Adrenal gland (tissue), 19 donors: ENCODE measurements at places on chromosomes 5 and 9. TPM values are rescaled to one million over a fixed set of nuclear protein-coding genes. Genes with fewer than 3 reads are reported as not detected.

Gene TXNDC8
- not detected for total RNA-seq

Gene GRXCR2
- not detected for total RNA-seq

Gene LEAP2
- 1.6 TPM for total RNA-seq

Gene ANKH
- 34.2 TPM for total RNA-seq

Gene SPATA31D4
- not detected for total RNA-seq

Gene NME5
- 10.3 TPM for total RNA-seq

Gene SPATA31C1
- total RNA-seq = not detected

Gene MARVELD2
- 1.2 TPM for total RNA-seq

Gene MYMK
- not detected for total RNA-seq

Gene GALNT12
- 4.1 TPM for total RNA-seq

Gene CHD1
- 19.3 TPM for total RNA-seq

Gene PCA3
- not detected for total RNA-seq

GRCh38 chr9:69276775-69277174 is 48.2 kb upstream of the ENTREP1 start:
- H3K27ac ChIP-seq = no peak overlapping the region
- no peaks in the 10 kb centered on the region for H3K36me3 ChIP-seq
- DNase-seq = no peak

DNA sequence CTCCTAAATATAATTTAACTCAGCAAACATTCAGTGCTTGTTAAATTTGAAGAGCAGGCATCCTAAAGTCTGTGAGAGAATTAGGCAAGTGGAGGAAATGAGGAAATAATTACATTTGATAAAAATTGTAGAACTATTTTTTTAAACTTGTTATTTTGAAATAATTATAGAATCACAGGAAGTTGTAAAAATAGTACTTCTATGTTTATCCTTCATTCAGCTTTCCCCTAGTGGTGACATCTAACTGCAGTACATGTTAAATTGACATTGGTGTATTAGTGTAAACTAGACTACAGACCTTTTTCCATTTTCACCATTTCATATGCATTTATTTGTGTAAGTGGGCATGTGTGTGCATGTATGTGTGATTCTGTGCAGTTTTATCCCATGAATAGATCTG is 51.6 kb downstream of the F2RL2 start:
- H3K27ac ChIP-seq = no peak overlapping the region
- no peaks in the 10 kb centered on the region for H3K27me3 ChIP-seq
- DNase-seq = no peak
- H3K4me3 ChIP-seq = no peak overlapping the region
- H3K36me3 ChIP-seq = no peaks in the 10 kb centered on the region

GRCh38 chr5:133220851-133221674 is 169.2 kb downstream of the HSPA4 start:
- H3K4me3 ChIP-seq = no peak overlapping the region
- no peak overlapping the region for H3K27ac ChIP-seq
- no peak for DNase-seq
- no peaks in the 10 kb centered on the region for H3K4me1 ChIP-seq
- no peaks in the 10 kb centered on the region for H3K27me3 ChIP-seq

GRCh38 chr5:143128412-143129071 is 274.9 kb downstream of the NR3C1 start:
- H3K4me3 ChIP-seq = no peak overlapping the region
- no peak overlapping the region for H3K27ac ChIP-seq
- no peak for DNase-seq
- H3K27me3 ChIP-seq = no peaks in the 10 kb centered on the region
- peaks cover 15% of the 10 kb centered on the region for H3K4me1 ChIP-seq
- no peaks in the 10 kb centered on the region for H3K36me3 ChIP-seq

- no peak overlapping the region for H3K4me3 ChIP-seq
- H3K27me3 ChIP-seq = no peaks in the 10 kb centered on the region
- DNase-seq = no peak
- no peaks in the 10 kb centered on the region for H3K36me3 ChIP-seq
- H3K27ac ChIP-seq = no peak overlapping the region
- no peaks in the 10 kb centered on the region for H3K4me1 ChIP-seq
Observed at GRCh38 chr9:106639873-106640568, 222.9 kb upstream of the ZNF462 start.

- peak; percentile 34 for DNase-seq
- no peaks in the 10 kb centered on the region for H3K36me3 ChIP-seq
- no peak overlapping the region for H3K4me3 ChIP-seq
- no peaks in the 10 kb centered on the region for H3K27me3 ChIP-seq
Observed at GRCh38 chr9:8660383-8660782, 860.8 kb upstream of the DMAC1 start.

GRCh38 chr9:13534006-13534405 is 254.5 kb upstream of the MPDZ start:
- no peaks in the 10 kb centered on the region for H3K36me3 ChIP-seq
- no peak overlapping the region for H3K27ac ChIP-seq
- H3K4me3 ChIP-seq = no peak overlapping the region
- H3K4me1 ChIP-seq = no peaks in the 10 kb centered on the region
- no peak for DNase-seq
- no peaks in the 10 kb centered on the region for H3K27me3 ChIP-seq

GRCh38 chr9:83285445-83286225 is 222.7 kb upstream of the RASEF start:
- H3K4me1 ChIP-seq = peaks cover 18% of the 10 kb centered on the region
- H3K36me3 ChIP-seq = no peaks in the 10 kb centered on the region
- H3K27me3 ChIP-seq = no peaks in the 10 kb centered on the region
- H3K27ac ChIP-seq = no peak overlapping the region

GRCh38 chr5:82446809-82447208 is 168.7 kb upstream of the RPS23 start:
- H3K4me1 ChIP-seq = peaks cover 6% of the 10 kb centered on the region
- H3K27ac ChIP-seq = no peak overlapping the region
- H3K4me3 ChIP-seq = no peak overlapping the region
- H3K27me3 ChIP-seq = no peaks in the 10 kb centered on the region
- DNase-seq = no peak

DNA sequence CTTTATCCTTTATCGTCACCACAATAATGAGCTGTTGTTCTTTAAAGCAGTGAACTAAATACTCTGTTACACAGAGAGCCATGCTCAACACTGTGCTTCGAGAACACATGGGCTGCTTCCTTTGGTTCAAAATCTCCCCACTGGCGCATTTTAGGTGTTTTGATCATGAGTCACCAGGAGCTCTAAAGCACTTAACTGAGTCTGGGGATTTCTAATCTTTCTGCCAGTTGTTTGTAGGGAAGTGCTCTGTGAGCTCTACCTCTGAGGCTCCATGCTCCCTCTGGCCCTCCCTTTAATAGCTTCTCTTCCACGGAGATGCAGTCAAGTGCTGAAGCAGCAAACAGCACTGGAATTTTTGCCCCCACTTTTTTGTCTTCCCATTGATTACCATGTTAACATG is 17.0 kb downstream of the ERAP2 start:
- H3K27ac ChIP-seq = no peak overlapping the region
- H3K4me1 ChIP-seq = no peaks in the 10 kb centered on the region
- H3K27me3 ChIP-seq = no peaks in the 10 kb centered on the region
- no peak for DNase-seq
- H3K4me3 ChIP-seq = no peak overlapping the region
- no peaks in the 10 kb centered on the region for H3K36me3 ChIP-seq

GRCh38 chr9:79384501-79384900 is 187.3 kb upstream of the TLE4 start:
- DNase-seq = no peak
- H3K27me3 ChIP-seq = no peaks in the 10 kb centered on the region
- no peaks in the 10 kb centered on the region for H3K36me3 ChIP-seq
- no peaks in the 10 kb centered on the region for H3K4me1 ChIP-seq
- H3K27ac ChIP-seq = no peak overlapping the region

GRCh38 chr5:3288325-3288724 is 307.3 kb upstream of the IRX1 start:
- H3K36me3 ChIP-seq = no peaks in the 10 kb centered on the region
- no peak for DNase-seq

- H3K36me3 ChIP-seq = no peaks in the 10 kb centered on the region
- H3K4me1 ChIP-seq = no peaks in the 10 kb centered on the region
- H3K27me3 ChIP-seq = no peaks in the 10 kb centered on the region
- H3K4me3 ChIP-seq = no peak overlapping the region
- no peak overlapping the region for H3K27ac ChIP-seq
Observed at GRCh38 chr5:163914910-163915309, 409.5 kb downstream of the MAT2B start.

- no peaks in the 10 kb centered on the region for H3K36me3 ChIP-seq
- no peaks in the 10 kb centered on the region for H3K27me3 ChIP-seq
- no peak overlapping the region for H3K27ac ChIP-seq
- no peaks in the 10 kb centered on the region for H3K4me1 ChIP-seq
- no peak overlapping the region for H3K4me3 ChIP-seq
Observed at GRCh38 chr9:99357575-99357974, 135.5 kb downstream of the SEC61B start.

DNA sequence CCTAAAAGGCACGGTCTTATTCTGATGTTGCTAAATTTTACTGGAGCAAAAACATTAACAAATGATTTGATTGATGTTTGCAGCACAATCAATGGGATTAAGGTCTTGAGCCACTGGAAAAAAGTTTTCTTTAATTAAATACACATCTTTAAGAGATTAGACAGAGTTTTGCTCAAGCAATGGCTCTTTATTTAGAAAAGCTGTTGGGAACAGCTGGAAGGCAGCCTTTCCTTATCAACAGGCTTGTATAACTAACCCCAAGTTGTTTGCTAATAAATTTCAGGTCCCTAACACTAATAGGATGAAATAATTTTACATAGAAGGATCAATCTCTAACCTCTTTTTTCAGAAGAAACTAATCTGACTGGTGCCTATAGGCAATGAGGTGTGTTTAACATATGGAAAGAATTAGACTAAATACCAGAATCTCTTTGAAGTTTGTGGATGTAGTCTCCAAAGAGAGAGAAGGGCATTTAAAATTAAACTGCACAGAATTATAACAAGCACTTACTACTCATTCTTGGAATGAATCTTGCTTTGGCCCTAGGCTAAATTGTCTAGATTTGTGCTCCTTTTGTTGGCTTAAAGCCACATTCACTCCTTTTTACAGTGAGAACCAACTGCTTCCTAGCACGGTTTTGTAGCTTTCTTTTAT is 67.3 kb upstream of the TNFAIP8 start:
- DNase-seq = no peak
- H3K36me3 ChIP-seq = no peaks in the 10 kb centered on the region
- H3K4me1 ChIP-seq = no peaks in the 10 kb centered on the region
- no peaks in the 10 kb centered on the region for H3K27me3 ChIP-seq
- H3K27ac ChIP-seq = no peak overlapping the region

DNA sequence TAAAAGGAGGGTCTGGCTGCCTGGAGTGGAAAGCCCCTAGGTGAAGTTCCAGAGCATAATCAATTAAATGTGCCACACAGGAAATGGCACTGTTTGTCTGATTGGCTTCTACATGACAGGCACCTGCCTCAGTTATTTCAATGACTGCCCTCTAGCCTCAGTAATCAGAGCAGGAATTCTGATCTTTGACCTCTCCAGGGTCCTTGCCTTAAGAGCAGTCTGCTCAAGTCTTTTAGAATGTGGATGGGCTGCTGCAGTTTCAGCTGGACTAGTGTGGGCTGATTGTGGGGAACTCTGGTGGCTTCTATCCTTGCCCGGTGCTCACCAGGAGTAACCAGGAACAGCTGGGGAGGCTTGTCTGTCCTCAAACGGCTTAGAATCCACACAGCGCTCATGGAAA is 98.9 kb downstream of the LIX1 start:
- no peak overlapping the region for H3K4me3 ChIP-seq
- H3K4me1 ChIP-seq = no peaks in the 10 kb centered on the region
- no peak overlapping the region for H3K27ac ChIP-seq
- no peaks in the 10 kb centered on the region for H3K27me3 ChIP-seq
- no peak for DNase-seq

DNA sequence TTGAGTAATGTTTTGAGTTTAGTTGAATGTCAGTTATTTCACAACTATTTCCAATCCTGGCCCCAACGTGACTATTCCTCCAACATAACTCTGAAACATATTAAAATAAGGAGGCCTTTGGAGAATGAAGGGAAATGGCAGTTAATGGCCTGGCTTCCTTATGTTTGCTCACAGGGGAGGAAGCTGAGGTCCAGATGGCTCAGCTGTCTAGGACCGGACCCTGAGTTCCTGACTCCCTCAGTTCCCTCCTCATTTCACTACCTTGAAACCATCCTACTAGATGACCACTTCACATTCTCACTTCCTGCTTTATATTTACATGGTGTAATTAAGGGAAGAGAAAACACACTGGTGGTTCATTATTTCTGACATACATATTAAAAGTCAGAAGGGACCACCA is 6.6 kb downstream of the OTULINL start:
- no peak for DNase-seq
- H3K4me3 ChIP-seq = no peak overlapping the region
- H3K36me3 ChIP-seq = no peaks in the 10 kb centered on the region
- H3K27ac ChIP-seq = peak overlapping the region; percentile 45

- H3K27ac ChIP-seq = peak overlapping the region; percentile 87
- H3K4me1 ChIP-seq = no peaks in the 10 kb centered on the region
- no peak for DNase-seq
- H3K27me3 ChIP-seq = no peaks in the 10 kb centered on the region
- no peak overlapping the region for H3K4me3 ChIP-seq
- H3K36me3 ChIP-seq = no peaks in the 10 kb centered on the region
Observed at GRCh38 chr5:170361116-170361515, 28.1 kb downstream of the KCNMB1 start.

DNA sequence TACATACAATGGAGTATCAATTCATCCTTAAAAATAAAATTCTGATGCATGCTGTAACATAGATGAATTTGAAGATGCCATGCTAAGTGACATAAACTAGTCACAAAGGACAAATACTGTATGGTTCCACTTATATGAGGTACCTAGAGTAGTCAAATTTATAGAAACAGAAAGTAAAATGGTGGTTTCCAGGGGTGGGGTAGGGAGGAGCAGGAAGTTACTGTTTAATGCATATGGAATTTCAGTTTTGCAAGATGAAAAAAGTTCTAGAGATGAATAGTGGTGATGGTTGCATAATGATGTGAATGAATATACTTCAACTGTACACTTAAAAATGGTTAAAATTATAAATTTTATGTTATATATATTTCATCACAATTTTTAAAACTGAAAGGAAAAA is 57.3 kb upstream of the FNIP1 start:
- H3K27me3 ChIP-seq = no peaks in the 10 kb centered on the region
- H3K4me1 ChIP-seq = no peaks in the 10 kb centered on the region
- H3K4me3 ChIP-seq = no peak overlapping the region
- H3K27ac ChIP-seq = no peak overlapping the region
- no peak for DNase-seq

GRCh38 chr9:135790850-135791249 is 88.9 kb downstream of the KCNT1 start:
- peaks cover 3% of the 10 kb centered on the region for H3K27me3 ChIP-seq
- H3K36me3 ChIP-seq = no peaks in the 10 kb centered on the region
- no peaks in the 10 kb centered on the region for H3K4me1 ChIP-seq
- H3K4me3 ChIP-seq = no peak overlapping the region
- no peak overlapping the region for H3K27ac ChIP-seq
- no peak for DNase-seq

GRCh38 chr5:91110686-91111085 is 272.4 kb downstream of the ARRDC3 start:
- H3K27me3 ChIP-seq = no peaks in the 10 kb centered on the region
- H3K36me3 ChIP-seq = no peaks in the 10 kb centered on the region
- peaks cover 29% of the 10 kb centered on the region for H3K4me1 ChIP-seq

DNA sequence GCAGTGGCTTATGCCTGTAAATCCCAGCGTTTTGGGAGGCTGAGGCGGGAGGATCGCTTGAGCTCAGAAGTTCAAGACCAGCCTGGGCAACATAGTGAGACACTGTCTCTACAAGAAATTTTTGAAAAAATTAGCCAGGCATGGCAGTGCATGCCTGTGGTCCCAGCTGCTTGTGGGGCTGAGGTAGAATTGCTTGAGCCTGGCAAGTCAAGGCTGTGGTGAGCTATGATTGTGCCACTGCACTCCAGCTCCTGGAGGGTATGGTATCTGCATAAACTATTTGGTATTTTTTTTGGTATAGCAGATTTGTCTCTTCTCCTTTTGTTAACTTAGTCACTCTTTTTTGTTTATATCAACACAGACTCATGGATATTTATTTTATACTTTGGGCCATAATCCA is 61.5 kb upstream of the TEX48 start:
- H3K4me3 ChIP-seq = no peak overlapping the region
- H3K27ac ChIP-seq = no peak overlapping the region
- DNase-seq = no peak
- H3K36me3 ChIP-seq = no peaks in the 10 kb centered on the region
